ENCODE measurements at places on chromosomes 11 and 22. TPM values are rescaled to one million over a fixed set of nuclear protein-coding genes. Genes with fewer than 3 reads are reported as not detected.

The MS4A15 gene
- polyA plus RNA-seq = not detected

The PSMA1 gene
- polyA plus RNA-seq = 160 TPM

The SMTNL1 gene
- 0.34 TPM for polyA plus RNA-seq

The APOL3 gene
- 15.6 TPM for polyA plus RNA-seq

The SLC35F2 gene
- polyA plus RNA-seq = 25.2 TPM

The ZNF280B gene
- 3.7 TPM for polyA plus RNA-seq

The DTX4 gene
- polyA plus RNA-seq = 13.1 TPM

The TUBGCP6 gene
- polyA plus RNA-seq = 14.7 TPM

The SYT7 gene
- not detected for polyA plus RNA-seq

The OR2D3 gene
- not detected for polyA plus RNA-seq

The TMEM179B gene
- polyA plus RNA-seq = 158 TPM

The VWCE gene
- polyA plus RNA-seq = 0.76 TPM

The SNAP29 gene
- polyA plus RNA-seq = 24.1 TPM

The RNH1 gene
- 132 TPM for polyA plus RNA-seq

The PTGDR2 gene
- not detected for polyA plus RNA-seq

The OR4A16 gene
- not detected for polyA plus RNA-seq

The DBX1 gene
- polyA plus RNA-seq = not detected

The PTPRCAP gene
- polyA plus RNA-seq = 1,060 TPM

The CAT gene
- 245 TPM for polyA plus RNA-seq

The PYGM gene
- 2.1 TPM for polyA plus RNA-seq

All from naive B cell (primary cell).